ENCODE measurements at places on chromosomes 7 and 10.

DNA sequence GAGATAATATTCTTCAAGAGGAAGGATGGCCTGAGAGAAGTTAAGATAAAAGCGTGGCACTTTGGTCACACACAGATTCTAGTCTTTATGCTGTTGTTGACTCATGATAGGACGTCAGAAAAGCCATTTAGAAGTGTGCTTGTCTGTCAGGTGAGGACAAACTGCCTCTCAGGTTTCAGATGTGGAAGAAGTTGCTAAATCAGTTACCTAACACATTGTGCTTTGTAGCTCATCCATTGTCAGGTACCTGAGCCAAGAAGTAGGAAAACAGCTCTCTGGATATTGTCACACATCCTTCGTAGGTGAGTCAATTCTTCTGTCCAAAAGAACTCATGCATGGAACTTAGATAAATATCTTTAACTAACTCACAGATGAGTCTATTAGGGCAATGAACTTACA, 49.5 kb upstream of the PHYHIPL start:
- no peak for DNase-seq

- no peak for DNase-seq
These were observed 513.4 kb upstream of the GHITM start for GRCh38 chr10:83625831-83626360.

DNA sequence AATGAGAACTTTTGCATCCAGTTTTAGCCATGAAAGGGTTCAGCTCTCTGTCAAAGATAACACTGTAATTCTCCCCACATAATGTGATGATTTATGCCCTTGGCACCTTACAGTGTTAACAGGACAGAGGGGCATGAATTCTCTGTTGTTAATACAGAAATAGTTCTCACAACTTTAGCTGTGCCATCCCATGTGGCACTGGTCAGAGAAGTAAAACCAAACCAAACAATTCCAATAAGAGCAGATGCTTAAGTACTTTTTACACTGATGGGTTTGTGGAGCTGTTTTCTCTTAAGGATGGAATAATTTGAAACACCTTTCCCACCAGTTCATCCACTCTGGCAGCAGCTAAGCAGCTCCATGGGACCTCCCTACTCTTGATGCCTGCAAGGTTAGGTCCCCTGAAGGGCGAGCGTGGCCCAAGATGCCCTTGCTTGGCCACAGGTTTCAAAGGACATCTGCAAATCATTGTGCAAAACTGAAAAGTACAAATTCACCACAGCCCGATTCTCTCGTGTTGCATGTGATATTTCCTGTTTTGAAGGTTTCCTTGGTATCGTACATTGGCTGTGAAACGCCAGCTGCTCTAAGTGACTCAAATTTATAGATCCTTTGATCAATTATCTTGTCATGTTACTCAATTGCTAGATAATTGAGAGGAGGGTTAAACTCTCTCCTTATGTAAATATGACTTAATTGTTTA, 82.5 kb upstream of the CREB5 start:
- DNase-seq: peak; percentile 28

DNA sequence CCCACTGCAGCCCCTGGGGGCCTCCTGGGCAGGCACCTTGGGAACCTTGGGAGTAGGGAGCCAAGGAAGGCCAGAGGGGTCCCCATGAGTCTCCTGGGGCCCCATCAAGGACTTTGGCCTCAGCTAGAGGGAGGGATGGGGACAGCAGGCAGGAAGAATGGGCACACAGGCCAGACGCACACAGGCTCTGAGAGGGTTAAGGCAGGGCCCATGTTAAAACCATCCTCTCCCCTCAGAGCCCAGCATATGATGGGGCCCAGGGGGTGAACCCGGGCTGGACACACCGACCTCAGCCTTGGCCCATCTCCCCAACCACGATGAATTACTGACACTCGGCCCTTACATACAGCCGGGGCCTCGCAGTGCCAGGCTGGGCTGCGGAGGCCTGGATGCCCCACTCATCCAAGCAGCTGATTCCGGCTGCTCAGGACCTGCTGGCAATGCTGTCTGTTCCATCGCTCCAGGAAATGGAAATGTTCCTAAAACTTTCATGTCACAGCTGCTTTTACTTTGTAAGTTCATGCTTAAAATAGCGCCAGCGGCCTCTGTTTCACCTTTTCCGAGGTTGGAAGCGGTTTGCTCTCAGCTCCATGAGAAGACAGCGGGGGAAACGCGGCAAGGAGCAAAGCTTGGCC, 17.3 kb upstream of the INPP5A start:
- DNase-seq: no peak

DNA sequence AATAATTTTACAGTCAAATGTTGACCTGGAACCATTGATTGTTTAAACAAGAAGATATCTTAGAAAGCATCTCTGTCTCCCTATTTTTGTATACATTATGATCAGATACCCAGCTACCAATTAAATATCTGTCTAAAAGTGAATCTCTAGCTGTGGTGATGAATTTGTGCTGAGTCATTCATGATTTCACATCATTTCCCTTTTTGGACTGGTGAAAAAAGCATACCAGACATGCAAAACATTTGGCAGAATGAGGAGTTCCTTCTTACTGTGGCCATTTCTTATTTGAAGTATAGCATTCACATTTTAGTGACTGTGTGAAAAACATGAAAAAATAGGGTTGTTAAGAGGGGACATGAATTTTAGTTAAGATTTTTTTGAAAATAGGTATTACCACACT, 98.0 kb upstream of the GATA3 start:
- no peak for DNase-seq

GRCh38 chr10:25682203-25682851, 251.7 kb upstream of the MYO3A start:
- DNase-seq: no peak

DNA sequence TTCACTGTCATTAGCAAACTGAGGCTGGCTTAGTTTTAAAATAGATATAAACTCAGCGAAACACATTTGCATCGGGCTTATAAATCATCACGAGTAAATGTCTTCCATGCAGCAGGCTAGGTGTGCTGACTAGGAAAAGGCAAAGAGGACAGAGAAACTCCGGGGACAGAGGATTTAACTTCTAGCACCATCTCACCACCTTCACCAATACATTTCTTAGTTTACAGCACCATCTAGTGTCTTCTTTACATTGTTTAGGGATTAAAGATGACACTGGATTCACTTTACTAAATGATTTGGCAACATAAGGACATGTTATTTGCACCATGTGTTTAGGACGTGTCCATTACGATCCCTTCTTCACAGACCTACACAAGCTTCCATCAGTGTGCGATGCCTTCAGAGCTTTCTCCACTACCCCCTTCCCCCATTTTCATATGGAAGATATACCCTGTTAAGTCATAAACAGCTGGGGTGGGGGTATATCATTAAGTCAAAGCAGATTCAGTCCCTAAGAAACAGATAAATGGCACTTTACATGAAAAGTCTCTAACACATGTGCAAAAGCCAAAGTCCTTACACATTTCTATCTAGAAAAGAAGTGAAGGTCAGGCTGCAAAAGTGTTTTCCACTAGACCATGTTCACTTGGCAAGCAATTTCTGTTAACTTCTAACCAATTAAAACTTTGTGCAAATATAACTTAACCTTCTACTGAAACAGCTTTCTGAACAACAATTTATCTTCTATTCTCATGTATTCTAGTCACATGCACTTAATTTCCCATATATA, 103.3 kb downstream of the GRB10 start:
- DNase-seq: peak; percentile 65

DNA sequence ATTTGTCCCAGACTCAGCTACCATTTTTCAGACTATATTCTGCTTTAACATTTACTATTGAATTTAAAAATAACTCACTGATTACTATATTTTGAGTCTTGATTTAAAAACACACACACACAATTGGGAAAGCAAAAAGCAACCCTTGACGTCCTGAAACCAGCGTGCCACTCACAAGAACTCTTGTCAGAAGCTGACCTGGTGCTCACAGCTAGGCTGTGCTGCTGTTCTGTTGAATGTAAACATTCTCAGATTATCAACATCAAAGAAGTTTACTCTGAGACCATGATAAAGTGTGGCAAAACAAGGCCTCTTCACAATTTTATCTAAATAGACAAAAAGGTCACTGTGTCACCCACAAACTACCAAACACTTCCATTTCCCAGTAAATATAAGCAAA, 62.6 kb upstream of the CACNA2D1 start:
- no peak for DNase-seq

GRCh38 chr10:131081376-131081775, 230.1 kb downstream of the TCERG1L start:
- DNase-seq: no peak

DNA sequence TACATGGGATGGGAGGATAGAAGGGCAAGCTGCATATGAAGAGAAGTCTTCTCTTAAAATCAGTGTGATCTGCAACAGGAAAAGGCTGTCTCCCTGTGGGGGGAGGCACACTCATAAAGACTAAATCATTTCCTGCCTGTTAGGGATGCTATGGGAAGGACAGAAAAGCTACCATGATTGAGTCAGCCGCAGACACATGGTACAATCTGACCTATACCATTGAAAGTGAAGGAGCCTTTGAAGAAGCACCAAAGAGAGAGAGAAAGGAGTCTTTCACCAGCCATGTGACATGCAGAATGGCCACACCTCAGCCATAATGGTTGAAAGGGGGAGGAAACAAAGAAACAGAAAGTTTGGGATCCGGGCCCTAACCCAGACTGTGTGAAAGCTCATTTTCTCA, 29.1 kb downstream of the NUDCD3 start:
- peak; percentile 30 for DNase-seq

GRCh38 chr10:47371629-47372485, 12.2 kb downstream of the ZNF488 start:
- no peak for DNase-seq

GRCh38 chr7:151509670-151510333, 9.9 kb downstream of the RHEB start:
- DNase-seq: no peak

DNA sequence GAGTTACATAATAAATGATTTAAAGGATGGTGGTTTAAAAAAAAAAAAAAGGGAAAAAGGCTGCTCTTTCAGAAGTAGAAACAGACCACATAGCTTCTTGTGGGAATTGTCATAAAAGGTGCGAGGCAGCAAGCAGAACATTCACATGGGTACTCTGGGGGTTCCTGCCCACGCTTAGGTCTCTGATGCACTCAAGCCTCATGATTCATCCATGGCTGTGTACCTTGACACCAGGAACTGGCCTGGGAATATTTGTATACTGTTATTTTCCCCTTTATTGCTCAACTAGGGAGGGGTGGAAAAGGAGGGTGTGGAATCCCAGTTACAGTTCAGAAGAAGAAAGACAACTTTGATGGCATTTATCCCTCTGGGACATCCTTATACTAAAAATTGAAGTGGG, 4.0 kb downstream of the PON2 start:
- no peak for DNase-seq

GRCh38 chr10:92404612-92405418, 113.8 kb downstream of the MARCHF5 start:
- DNase-seq: no peak

- no peak for DNase-seq
These were observed 39.6 kb downstream of the JAZF1 start for GRCh38 chr7:28140979-28141378.

DNA sequence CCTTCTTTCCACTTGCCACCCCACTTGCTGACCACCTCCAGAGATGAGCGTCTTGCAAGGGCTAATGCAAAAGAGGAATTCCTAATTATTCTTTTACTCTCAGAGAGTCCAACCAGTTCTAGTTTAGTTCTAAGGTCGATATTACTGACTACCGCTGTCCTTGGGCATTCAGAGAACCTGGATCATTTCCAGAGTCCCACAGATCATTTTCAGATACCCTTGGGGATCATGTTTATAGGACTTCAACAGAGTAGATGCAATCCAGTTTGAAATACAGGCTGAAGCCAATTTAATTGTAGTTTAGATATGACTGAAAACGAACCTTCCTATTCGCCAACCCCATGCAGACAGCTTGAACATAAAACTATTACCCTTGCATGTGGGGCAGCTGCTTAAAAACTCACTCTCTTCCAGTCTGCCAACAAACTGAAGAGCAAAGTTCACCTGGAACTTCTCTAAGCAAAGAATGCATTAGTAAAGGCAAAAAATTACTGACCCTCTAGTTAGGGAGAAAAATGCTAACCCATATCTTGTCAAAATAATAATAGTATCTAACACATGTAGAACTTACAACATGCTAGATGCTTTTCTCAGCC, 22.4 kb downstream of the CFAP69 start:
- DNase-seq: no peak

DNA sequence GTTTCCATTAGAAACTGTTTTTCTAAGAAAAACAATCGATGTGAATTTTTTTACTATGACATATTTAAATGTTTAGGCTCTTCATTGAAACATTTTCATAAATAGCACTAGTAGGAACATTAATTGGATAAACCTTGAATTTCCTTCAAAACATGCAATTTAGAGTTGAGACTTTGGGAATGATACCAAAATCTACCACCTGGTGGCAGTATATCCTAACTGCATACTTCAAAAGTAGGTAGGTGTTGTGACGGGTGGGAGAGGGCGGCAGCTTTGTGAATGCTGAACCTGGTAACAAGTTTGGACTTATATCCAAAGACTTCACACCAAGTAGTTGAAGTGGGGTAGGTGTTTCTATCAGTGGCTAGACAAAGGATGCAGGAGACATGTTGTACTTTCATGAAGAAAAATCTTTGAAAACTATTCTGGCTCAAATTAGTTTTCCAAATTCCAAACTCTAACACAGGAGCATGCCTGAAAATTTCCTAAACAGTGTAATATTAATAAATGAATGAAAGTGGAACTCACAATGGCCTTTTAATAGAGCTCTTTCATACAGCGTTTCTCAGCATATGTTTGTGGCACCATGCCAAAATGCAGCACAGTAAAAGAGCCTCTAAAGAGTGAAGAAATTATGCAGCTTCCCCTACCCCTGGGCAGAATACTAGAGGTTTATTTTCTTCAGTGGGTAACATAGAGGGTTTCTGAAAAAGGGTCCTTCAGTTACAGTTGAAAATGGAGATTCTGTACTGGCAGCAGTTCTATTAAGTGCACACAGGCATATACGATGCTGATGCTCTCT, 201.0 kb upstream of the TPK1 start:
- peak; percentile 51 for DNase-seq

- DNase-seq: no peak
These were observed 155.2 kb upstream of the TPK1 start for GRCh38 chr7:144991041-144991440.

DNA sequence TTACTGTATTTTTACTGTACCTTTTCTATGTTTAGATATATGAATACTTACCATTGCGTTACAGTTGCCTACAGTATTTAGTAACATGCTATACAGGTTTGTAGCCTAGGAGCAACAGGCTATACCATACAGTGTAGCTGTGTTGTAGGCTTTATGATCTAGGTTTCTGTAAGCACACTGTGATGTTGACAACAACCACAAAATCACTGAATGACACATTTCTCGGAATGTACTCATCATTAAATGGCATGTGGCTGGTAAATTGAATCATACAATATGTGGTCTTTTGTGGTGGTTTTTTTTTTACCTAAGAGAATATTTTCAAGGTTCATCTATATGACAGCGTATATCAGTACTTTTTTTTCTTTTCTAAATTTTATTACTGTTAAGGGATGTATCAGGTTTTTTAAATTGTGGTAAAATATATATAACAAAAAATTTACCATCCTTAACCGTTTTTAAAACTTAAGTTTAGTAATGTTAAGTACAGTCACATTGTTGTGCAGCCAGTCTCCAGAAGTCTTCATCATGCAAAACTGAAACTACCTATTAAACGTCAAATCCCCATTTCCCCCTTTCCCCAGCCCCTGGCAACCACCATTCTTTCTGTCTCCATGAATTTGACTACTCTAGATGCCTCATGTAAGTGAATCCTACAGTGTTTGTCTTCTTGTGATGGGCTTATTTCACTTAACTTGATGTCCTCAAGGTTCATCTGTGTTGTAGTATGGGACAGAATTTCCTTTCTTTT, 21.5 kb downstream of the BTAF1 start:
- peak; percentile 25 for DNase-seq

- no peak for DNase-seq
These were observed 3.4 kb upstream of the DLX6 start for GRCh38 chr7:97001656-97002554.

GRCh38 chr7:2567679-2568278, 9.0 kb downstream of the IQCE start:
- no peak for DNase-seq

Data from CD4-positive, alpha-beta T cell treated with Interleukin-10 for 1 hour (primary cell).